ENCODE measurements at places on chromosomes 5 and 9.

DNA sequence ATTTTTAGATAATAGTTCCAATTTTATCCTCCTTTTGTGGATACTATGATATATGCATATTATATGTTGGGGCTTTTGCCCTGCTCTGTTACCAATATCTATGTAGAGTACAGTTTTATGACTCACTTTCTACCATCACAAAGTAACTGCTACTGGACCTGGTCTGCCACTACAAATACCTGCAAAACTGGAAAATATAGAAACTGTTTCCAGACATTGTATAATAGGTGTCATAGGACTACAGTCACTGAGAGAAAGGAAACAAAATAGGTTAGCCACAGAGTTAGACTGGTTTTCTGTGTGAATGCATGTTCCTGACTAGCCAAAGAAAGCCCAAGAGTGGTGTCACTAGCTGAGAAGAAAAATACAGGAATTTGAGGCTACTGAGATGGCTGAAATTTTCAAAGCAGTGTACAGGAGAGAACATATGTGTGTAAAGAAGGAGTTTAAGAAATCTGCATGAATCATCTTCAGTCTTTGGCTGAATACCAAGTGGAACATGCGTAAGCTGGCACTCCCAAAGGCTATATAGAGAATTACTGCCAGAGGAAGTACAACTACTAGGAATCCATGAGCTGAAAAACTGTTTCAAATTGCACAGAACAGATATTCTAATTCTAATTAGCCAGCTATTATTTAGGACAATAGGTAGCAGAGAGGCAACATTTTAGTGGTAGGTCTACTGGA is 29.0 kb upstream of the FAM174A start:
- no peak for DNase-seq

DNA sequence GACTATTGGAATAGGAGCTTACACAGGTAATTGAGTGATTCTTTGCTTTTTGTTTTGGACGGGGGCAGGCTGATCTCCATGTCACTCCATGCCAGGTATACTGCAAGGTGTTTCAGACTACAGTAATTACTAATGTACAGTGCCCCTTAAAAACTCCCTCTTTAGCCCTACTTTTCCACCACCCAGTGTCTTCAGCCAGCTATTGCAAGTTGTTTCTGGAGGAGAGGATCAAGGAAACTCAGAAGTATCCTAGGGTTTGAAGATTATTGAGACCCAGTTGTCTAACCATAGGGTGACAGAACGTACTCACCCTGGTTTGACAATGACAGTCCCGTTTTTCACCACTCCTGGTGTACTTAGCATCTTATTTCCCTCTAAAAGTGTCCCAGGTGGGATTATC is 13.4 kb downstream of the CFAP95 start:
- no peak for DNase-seq

DNA sequence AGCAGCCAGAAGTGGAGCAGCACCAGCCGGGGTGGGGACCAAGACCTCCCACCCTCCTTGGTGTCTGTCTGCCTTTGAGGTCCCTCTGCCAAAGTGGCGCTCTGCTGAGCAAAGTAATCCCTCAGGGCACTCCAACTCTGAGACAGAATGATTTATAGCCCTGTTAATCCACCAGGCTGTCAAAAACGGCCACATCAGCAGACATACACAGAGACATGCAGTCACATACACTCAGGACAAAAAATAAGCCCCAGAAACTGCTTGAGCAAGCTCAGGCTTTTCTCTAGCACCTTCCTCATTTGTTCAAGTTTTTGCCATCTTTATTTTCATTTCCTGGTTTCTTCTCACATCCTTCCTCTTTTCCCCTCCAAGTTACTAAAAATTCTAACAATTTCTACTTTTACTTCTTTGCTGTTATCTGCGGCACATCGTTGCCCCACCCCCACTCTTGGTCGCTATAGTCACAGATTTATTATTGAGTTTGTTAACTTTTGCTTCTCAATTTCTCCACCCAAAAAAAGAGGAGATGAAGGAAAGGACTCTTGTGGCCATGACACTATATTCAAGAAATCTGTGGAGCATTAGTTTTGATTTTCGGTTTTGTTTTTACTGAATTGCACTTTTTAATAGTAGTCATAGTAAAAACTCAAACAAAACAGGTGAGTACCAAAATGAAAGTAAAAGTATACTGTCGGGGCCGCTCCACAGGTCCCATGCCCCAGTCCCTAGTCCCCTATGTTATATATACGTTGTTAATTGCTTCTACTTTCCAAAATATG is 17.4 kb upstream of the ADRB2 start:
- DNase-seq, result no peak

DNA sequence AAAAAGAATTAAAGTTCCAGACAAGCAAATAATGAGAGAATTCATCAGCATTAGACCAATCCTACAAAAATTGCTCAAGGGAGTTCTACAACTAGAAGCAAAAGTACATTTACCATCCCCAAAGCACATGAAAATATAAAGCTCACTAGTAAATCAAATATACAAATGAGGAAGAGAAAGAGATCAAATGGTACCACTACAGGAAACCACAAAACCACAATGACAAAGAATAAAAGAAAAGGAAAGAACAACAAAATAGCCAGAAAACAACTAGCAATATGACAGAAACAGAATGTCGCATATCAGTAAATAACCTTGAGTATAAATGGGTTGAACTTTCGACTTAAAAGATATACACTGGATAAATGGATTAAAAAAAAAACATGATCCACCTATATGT is 739.0 kb downstream of the DTWD2 start:
- no peak for DNase-seq

DNA sequence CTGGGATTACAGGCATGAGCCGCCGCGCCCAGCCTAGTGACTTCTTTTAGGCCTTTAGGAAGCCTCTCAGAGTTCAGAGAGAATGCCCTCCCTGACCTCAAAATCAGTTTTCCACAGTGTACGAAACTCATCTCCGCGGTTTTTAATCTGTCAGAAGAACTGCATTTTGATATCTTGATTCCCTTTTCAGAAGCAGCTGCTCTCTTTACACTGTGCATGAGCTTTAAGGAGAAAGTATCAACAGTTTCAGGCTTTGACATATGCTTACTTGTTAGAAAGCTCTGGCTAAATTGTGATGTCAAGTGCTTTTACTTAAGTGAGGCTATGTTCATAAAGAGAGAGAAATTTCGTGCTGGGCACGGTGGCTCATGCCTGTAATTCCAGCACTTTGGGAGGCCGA is 74.6 kb downstream of the USP20 start:
- no peak for DNase-seq

DNA sequence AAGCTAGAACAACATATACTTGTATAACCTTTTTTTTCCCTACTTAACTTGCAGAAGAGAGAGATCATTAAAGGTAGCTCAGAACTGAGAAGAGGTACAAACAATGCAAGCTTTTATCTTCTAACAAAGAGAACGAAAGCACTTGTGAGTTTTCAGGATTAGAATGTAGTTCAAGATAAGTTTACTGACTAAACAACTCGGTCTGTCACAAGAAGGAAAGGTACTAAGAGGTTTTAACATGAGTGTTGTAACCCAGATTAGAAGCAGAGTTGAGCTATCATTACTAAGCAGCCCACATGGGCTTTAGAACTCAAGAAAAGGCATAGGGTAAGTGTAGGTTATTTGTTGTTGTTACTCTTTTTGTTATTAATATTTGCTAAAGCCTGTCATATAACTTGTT is 25.2 kb downstream of the GIN1 start:
- DNase-seq, result no peak

DNA sequence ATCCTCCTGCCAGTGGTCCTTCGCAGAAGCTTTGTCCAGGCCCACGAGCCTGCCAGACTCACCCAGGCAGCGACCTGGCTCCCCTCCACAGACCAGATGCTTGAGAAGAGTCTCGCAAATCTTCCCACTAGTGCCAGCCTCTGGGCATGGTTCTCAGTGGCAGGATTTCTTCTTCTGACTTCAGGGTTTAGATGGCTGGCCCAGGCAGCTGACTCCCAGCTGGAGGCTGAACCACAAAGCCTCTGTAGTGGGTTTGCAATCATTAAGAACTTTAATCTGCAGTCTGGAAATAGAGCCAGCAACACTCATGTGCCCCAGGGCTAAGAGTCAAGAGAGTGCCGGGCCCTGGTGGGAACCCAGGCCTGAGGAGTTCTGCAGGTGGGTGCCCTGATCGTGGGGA is 90.6 kb upstream of the ICE1 start:
- no peak for DNase-seq

DNA sequence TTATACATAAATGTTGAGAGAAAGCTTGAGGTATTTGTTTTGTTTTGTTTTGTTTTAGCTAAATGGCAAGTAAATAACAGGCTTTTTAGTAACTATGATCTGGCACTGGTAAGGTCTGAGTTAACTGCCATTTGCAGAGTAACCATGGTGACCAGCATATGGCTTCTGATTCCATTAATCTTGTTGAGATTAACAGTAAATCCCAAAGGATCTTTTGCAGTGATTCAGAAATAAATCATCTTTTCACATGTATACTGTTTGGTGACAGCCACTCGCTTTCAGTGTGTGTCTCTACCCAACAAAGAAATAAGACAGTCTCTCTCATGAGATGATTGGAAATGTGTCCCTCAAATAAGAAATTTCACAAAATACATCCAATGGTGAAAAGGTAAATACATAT is 235.6 kb downstream of the RAB3C start:
- DNase-seq, result no peak

GRCh38 chr5:98843481-98843880 is 70.0 kb downstream of the RGMB start:
- no peak for DNase-seq

GRCh38 chr9:128983536-128983935 is 36.0 kb downstream of the NUP188 start:
- DNase-seq, result no peak

DNA sequence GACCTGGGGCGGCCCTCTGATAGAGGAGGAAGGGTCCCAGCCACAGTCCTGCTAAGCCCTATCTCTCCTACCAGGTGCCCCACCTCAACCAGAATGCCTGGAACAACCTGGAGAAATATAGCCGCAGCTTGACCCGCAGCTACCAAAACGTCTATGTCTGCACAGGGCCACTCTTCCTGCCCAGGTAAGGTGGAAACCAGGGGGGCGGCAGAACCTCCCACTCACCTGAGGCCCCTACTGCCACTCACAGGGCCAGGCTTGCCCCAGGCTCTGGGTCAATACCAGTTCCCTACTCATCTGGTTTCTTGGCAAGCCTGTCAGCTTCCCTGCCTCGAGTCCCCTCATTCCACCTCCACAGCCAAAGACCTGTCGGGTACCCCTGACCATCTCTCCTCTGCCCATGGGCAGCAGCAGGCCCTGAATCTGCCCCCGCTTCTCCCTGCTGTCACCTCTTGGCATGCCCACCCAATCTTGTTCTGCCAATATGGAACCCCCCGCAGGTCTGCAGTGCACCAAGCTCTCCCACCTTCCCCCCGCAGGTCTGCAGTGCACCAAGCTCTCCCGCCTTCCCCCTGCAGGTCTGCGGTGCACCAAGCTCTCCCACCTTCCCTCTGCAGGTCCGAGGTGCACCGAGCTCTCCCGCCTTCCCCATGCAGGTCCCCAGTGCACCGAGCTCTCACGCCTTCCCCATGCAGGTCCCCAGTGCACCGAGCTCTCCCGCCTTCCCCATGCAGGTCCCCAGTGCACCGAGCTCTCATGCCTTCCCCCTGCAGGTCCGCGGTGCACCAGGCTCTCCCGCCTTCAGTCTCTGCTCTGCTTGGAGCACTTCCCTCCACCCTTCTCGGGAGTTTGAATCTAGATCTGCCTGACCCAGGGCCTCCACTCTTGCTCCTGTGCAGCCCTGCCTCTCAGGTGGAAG is 2.6 kb downstream of the ENDOG start:
- DNase-seq, result no peak

DNA sequence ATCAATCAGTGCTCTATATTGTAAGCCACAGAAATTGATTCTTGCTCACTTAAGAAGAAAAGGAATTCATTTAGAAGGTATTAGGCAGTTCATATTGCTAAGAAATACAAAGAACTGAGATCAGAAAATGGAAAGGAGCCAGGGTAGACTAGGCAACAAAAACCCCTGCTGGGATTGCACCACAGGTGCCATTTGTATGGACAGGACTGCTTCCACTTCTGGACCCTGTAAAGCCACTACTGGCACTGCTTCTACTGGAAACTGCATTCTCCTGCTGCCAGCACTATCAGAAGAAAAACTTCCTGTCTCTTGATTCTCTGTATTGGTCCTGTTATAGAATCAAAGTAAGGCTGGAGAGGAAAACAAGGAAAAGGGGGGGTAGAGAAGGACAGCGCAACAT is 45.9 kb downstream of the CERT1 start:
- DNase-seq, result no peak

DNA sequence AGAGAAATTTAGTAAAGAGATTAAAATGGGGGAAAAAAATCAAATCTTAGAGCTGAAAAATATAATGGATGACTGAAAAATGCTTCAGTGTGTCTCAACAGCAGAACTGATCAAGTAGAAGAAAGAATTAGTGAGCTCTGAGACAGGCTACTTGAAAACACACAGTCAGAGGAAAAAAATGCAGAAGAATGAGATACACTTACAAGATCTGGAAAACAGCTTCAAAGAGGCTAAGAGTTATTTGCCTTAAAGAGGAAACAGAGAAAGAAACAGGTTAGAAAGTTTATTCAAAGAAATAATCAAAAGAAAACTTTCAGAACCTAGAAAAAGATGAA is 70.5 kb upstream of the OR2K2 start:
- no peak for DNase-seq

DNA sequence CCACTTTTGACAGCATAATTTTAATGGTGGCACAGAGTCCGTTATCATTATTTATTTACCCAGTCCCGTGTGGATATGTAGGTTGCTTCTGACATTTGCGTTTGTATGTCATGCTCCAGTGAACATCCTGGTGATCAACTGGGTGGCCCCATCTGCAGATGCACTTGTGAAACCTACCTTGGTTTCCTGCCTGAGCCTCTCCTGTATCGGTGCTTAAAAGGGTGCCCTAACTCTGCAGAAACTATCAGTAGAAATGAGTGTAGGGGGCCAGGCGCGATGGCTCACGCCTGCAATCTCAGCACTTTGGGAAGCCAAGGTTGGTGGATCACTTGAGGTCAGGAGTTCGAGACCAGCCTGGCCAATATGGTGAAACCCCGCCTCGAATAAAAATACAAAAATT is 92.1 kb upstream of the IER5L start:
- DNase-seq, result no peak

GRCh38 chr5:159655757-159656409 is 260.4 kb upstream of the ADRA1B start:
- no peak for DNase-seq

- DNase-seq, result no peak
Measured at GRCh38 chr9:79028101-79028500, 543.7 kb upstream of the TLE4 start.
